ENCODE measurements at places on chromosomes 4 and X. TPM values are rescaled to one million over a fixed set of nuclear protein-coding genes. Genes with fewer than 3 reads are reported as not detected.

DNA sequence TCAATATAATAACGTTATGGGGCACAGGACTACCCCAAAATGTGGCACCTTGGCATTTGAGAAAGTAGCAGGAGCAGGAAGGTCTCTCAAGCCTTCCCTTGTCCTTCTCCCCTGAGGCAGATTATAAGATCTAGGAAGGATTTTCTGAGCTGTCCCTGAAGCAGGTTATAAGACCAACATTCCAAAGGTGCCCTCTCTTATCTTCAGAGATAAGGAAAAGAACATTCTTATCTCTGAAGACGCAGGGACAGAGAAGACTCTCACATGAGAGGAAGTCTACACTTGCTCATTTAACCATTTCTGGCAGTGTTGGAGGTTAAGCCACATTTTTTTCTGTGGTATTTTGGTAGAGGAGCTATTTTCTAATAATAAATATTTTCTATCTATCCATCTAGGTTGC, 437.9 kb upstream of the MAOA start:
- no peak for DNase-seq
- no peaks in the 10 kb centered on the region for H3K4me1 ChIP-seq
- peaks cover 1% of the 10 kb centered on the region for H3K27me3 ChIP-seq
- H3K4me3 ChIP-seq = no peak overlapping the region
- no peaks in the 10 kb centered on the region for H3K36me3 ChIP-seq

DNA sequence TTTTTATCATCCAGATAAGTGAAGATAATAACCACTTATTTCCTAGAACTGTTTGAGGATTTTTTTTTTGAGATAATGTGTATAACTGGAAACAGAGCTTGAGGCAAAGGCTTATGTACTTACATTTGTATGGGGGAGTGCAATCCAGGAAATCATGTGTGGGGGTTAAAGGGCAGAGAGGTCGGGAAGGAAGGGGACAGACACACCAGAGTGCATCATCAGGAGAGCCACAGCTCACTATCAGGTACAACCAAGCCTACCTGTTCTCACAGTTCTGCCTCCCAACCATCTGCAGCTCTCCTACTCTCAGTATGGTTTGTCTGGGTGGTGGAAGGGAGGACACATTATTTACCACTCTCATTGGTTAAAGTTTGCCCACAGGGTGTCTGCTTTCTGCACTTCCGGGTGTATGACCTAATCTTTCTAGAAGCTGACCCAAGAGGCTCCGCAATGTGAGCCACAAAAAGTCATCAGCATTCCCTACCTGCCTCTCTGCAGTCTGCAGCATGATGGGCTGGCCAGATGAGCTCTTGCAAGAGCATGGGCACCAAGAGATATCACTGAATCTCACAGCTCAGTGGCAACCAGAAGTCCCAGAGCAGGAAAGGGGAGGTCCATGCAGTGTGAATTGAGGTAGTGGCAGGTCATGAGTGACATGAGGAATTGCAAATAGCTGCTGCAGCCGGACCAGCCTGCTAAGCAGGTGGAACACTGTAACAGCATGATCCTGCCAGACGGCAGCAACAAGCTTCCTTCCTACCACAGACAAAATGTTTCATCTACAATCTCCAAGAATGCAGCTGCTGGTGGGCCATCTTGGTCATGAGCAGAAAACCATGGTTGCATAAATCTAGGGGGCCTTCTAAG, 36.9 kb upstream of the SPRY1 start:
- DNase-seq = no peak
- H3K27me3 ChIP-seq = no peaks in the 10 kb centered on the region
- H3K4me1 ChIP-seq = no peaks in the 10 kb centered on the region
- no peak overlapping the region for H3K27ac ChIP-seq

DNA sequence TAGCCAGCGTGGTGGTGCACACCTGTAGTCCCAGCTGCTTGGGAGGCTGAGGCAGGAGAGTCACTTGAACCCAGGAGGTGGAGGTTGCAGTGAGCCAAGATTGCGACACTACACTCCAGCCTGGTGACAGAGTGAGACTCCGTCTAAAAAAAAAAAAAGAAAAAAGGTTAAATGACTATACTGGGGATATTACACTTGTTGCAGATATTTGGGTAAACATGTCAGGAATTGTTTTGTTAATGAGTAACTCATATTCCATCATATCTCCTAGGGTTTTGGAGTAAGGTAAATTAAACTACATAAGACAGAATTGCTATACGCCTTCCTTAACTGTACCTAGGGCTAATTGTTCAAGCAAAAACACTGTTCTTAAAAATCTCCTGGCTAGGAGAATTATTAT, 291.4 kb upstream of the IGFBP7 start:
- H3K27me3 ChIP-seq = no peaks in the 10 kb centered on the region
- H3K4me3 ChIP-seq = no peak overlapping the region
- no peak for DNase-seq
- H3K27ac ChIP-seq = no peak overlapping the region
- no peaks in the 10 kb centered on the region for H3K4me1 ChIP-seq
- no peaks in the 10 kb centered on the region for H3K36me3 ChIP-seq

ATP2B3 gene
- total RNA-seq = 0.05 TPM

- no peak overlapping the region for H3K4me3 ChIP-seq
- no peaks in the 10 kb centered on the region for H3K27me3 ChIP-seq
- H3K4me1 ChIP-seq = peaks cover 7% of the 10 kb centered on the region
- DNase-seq = no peak
- H3K36me3 ChIP-seq = no peaks in the 10 kb centered on the region
- no peak overlapping the region for H3K27ac ChIP-seq
Observed at GRCh38 chr4:143021384-143021783, 163.3 kb upstream of the USP38 start.

SLC6A14 gene
- total RNA-seq = not detected

GRCh38 chr4:81723927-81724587, 252.3 kb upstream of the RASGEF1B start:
- peaks cover 9% of the 10 kb centered on the region for H3K27me3 ChIP-seq
- no peak overlapping the region for H3K4me3 ChIP-seq
- DNase-seq = no peak
- no peaks in the 10 kb centered on the region for H3K36me3 ChIP-seq
- H3K27ac ChIP-seq = no peak overlapping the region
